Activated CD4-positive, alpha-beta T cell treated with anti-CD3 and anti-CD28 coated beads for 24 hours (primary cell): ENCODE measurements at places on chromosomes 5 and 9.

- no peak for DNase-seq
Measured at GRCh38 chr5:43416803-43417394, 4.7 kb upstream of the CCL28 start.

- DNase-seq: no peak
Measured at GRCh38 chr9:127280880-127281660, 16.5 kb downstream of the GARNL3 start.

- no peak for DNase-seq
Measured at GRCh38 chr9:121156263-121156731, 45.4 kb downstream of the RAB14 start.

DNA sequence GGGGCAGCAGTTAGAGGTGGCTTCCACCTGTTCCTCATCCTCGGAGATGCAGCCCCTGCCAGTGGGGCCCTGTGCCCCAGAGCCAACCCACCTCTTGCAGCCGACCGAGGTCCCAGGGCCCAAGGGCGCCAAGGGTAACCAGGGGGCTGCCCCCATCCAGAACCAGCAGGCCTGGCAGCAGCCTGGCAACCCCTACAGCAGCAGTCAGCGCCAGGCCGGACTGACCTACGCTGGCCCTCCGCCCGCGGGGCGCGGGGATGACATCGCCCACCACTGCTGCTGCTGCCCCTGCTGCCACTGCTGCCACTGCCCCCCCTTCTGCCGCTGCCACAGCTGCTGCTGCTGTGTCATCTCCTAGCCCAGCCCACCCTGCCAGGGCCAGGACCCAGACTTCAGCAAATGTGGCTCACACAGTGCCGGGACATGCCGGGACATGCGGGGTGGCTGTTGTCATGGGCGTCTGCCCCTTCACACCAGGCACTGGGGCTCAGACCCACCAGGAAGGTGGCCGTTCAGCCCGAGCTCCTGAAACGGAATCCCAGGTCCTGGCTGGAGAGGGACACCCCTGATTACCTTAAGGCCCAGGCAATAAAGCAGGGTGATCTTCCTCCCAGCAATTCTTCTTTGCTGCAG, 841 bp downstream of the CYSRT1 start:
- DNase-seq: no peak

- DNase-seq: no peak
Measured at GRCh38 chr5:3139499-3139931, 388.0 kb upstream of the IRX2 start.

DNA sequence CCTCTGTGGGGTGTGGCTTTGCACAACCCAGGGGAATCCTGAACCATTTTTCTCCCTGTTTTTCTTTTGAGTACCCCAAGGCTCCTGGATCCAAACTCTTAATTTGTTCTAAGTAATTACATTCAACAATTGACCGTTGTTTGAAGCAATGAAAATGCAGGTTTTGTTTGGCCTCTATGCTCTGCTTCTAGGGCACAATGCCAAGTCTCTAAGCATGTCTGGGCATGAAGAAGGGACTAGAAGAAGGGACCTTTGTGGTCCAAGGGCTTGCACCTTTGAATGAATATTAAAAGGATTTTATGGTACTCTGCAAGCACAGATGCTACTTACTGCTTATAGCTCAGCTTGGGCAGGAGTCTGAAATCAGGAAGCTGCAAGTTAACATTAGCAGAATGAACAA, 6.6 kb upstream of the ENC1 start:
- DNase-seq: no peak
